Hematopoietic multipotent progenitor cell treated with erythropoietin and hydrocortisone succinate and interleukin-3 and kit ligand, for 4 days (in vitro differentiated cells): ENCODE measurements at places on chromosomes 2 and 18.

- DNase-seq: no peak
Observed at GRCh38 chr18:80167331-80167730, 58.3 kb downstream of the ADNP2 start.

DNA sequence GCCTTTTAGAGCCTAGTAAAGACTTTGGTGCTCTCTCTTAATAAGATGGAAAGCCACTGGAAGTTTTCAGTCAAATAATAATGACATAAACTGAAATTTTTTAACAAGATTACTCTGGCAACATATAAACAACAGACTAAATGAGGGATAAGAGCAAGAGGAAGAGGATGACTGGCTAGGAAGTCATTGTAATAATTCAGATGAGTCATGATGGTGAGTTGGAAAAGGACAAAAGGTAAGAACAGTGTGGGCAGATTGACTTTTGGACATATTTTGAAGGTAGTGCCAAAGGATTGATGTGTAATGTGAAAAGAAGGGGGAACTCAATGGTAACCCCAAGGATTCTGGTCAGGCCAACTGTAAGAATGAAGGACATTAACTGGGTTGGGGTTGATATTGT is 310.3 kb downstream of the NOL4 start:
- no peak for DNase-seq

DNA sequence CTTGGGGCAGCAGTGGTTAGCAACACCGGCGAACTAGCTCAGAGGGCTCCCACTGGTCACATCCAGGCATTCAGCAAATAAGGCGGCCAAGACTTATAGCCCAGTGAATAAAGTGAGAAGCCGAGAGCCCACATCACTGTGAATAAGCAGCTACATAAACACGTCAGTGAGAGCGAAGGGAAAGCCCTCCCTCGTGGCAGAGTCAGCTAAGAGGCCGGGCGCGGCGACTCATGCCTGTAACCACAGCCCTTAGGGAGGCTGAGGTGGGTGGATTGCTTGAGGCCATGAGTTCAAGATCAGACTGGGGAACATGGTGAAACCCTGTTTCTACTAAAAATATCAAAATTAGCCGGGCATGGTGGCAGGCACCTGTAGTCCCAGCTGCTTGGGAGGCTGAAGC is 5.2 kb downstream of the D2HGDH start:
- peak; percentile 27 for DNase-seq

DNA sequence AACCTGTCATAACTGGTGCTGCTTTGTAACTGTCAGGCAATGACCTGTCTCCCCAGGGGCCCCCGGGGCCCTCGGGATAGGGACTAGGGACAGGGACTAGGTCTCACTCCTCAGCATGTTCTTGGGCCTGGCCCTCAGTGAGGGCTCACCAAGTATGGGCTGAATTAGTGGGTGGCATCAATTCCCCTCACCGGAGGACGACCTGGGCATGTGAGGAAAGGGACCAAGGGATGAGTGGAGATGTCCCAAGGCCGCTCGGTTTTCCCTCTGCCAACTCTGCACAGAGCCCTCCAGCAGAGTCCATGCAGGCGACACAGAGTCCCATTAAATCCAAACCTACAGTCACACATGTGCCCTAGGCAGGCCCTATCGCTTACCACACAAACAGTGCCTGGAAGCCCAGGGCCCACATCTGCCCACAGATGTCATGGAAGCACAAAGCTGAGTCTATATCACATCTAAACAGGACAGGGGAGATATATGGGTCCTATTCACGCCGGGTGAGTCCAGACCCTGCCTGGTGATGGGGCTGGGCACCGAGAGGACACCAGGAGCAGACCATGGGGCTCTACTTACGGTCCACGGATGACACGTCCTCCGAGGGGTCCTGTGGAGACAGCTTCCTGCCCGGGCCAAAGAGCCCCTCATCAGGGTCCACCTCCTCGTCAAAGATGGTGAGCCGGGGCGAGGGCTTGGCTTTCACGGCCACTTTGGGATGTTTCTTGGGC is 26.6 kb downstream of the HS1BP3 start:
- DNase-seq: no peak

- no peak for DNase-seq
Observed at GRCh38 chr18:23301972-23302371, 151.1 kb upstream of the RIOK3 start.

- DNase-seq: no peak
Observed at GRCh38 chr2:192216336-192216735, 21.6 kb upstream of the TMEFF2 start.

GRCh38 chr2:26162963-26163362 is 9.9 kb upstream of the GAREM2 start:
- no peak for DNase-seq

DNA sequence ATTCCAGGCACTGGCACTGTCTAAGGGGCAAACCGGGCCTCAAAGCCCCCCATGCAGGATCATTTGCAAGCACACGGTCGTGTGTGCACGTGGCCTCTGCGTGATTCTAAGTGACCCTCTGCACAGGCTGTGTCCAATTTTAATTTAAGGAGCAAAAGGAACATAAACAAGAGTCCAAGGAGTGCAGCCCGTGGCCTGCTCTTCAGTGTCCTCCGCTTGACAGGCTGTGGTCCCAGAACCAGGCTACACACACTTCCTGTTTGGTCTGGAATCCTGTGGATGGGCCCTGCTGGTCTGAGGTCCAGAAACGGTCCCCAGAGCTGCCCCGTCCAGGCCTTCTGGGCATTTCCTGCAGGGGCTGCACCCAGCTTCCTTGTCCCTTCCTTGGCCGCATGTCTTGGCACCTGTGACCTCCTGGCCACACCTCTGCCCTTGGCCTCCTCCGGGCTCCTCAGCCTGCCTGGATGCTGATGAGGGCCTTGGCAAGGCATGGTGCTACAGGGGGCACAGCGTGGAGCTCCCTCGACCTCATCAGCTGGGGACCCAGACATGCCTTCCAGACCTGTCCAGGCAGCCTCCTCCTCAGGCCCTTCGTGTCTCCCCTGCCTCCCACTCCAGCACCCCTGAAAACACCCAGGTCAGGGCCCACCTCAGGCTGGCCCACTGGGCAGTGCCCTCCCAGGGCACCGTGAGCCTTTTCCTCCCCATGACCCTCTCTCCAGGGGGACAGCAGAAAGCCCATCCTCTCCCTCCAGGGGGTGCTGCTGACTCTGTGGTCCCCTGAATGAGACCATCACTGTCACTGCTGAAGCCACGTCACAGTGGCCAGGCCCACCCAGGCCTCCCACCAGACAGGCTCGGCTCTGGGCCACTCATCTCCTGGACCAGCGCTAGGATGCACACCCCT is 136.4 kb upstream of the GPC1 start:
- DNase-seq: no peak

DNA sequence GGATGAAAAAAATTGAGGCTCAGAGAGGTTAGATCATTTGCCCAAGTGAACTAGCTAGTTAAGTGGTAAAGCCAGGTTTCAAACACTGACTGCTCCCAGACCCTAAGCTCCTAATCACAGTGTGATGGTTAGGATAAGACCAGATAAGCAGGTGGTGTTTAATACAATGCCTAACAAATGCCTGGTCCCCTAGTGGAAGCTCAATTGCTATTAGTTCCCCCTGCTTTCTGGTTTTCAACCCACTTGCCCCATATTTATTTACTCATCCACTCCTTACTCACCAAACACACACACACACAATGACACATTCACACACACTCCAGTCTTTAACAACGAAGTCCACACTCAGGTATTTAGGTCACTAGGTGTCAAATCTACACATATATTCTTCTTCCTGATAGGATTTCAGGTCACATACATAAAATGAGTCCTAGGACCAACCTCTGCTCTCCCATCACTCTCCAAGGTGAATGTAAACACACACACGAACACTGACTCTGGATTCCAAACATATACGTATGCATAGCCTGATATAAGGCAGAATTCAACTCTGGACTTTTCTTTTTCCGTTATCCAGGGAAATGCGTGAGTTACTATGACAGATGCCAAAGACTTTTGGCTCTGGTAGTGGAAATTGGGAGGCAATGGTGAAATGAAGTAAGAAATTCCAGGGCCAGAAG is 73.6 kb upstream of the TSPYL6 start:
- peak; percentile 12 for DNase-seq

DNA sequence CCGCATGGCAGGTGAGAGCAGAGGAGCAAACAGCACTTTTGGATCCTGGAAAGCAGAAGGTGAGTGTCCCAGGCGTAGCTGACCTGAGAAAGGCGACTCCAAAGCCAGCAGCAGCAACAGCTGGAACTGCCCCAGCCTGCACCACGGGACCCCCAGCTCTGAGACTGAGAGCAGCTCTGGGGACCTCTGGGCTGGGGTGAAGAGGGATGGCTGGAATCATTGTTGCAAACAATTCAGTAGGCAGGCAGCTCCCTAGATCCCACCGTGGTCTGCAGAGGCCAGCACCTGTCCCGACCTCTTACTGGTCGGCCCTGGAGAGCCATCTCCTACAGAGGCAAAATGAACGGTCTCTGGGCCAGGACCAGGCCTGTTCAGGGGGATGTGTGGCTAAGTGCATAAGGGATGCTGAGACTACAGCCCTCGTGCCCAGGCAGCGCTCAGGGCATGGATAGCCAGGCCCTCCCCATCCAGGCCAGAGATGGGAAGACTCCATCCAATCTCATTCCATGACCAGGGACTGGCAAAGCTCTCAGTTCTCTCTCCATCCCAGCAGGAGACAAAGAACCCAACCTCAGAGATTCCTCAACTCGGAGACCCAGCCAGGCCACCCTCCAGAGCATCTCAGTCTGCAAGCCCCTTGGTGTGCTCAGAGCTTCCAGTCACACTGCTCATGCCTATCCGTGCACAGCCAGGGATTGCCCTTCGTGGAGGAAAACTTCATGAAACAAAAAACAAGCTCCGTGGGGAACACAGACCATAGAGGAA is 38.2 kb upstream of the ALPP start:
- DNase-seq: no peak

GRCh38 chr2:160057356-160057755 is 5.1 kb downstream of the PLA2R1 start:
- no peak for DNase-seq

- no peak for DNase-seq
Observed at GRCh38 chr2:61970807-61971556, 65.5 kb downstream of the COMMD1 start.

DNA sequence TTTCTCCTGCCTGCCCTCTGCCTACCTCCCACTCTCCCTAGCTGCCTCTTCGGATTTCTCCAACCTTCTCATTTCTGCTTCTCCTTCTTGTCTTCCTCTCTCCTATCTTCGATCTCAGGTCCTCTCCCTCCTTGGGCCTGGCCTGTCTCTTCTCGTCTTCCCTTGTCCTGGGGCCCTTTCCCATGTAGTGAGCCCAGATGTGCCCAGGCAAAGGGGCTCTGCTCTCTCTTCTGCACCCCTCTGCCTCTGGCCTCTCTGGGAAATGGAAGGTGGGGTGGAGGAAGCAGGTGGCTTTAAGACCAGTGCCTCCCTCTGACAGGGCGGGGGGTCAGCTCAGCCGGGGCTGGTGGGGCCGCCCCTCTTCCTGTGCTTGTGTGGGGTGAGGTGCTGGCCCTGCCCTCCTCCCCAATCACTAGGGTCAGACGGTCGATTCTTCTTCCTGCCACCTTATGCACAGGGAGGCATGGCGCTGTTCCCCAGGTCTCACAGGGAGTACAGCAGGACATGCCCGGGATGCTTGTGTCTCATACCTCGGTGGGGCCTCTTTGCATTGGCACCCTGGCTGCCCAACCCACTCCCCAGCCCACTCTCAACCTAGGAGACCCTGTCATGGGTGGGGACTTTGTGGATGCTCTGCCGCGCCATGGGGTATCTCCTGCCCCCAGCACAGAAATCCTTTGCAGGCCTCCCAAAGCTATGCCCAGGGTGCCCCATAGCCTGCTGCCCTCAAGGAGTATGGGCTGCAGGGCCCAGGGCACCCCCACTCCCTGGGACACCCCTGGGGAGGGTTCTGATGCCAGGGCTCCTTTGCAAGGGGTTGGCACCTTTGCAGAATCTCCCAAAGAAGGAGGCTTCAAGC is 213.8 kb upstream of the HAAO start:
- peak; percentile 68 for DNase-seq

GRCh38 chr2:121707920-121708361 is 28.7 kb downstream of the NIFK start:
- DNase-seq: no peak

DNA sequence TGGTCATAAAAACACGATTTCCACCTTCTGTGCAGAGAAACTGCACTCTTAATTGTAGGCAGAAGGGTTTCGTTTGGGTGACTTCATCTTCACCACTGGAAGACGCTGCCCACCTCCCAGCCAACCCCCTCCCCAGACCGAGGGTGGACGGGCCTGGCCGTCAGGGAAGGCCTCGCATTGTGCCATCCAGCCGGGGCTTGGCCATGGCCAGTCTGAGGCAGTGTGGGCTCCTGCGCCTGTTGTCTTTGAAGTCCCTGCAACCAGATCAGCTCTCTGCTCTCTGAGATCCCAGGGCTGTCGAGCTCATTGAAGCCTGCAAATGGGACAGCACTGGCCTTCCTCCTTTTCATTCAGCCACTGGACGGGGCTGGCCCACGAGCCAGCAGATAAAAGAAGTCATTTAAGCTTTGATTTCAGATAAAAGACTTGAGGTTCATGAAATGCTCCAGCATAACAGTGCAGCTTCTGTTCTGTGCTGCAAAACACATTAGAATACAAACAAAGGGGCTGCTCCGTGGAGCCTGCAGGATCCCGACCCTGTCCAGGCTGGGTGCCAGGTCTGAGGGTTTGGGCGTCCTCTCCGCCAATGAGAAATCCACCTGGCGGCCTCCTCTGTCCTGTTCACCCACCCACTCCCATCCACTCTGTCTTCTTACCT is 253.5 kb downstream of the LDLRAD4 start:
- no peak for DNase-seq

GRCh38 chr2:4340536-4340935 is 637.2 kb downstream of the DCDC2C start:
- DNase-seq: no peak

GRCh38 chr2:220219371-220219770 is 591.9 kb downstream of the SLC4A3 start:
- DNase-seq: no peak

GRCh38 chr2:100235581-100235980 is 86.7 kb downstream of the LONRF2 start:
- no peak for DNase-seq

- no peak for DNase-seq
Observed at GRCh38 chr2:130870161-130870485, 33.4 kb downstream of the ARHGEF4 start.

DNA sequence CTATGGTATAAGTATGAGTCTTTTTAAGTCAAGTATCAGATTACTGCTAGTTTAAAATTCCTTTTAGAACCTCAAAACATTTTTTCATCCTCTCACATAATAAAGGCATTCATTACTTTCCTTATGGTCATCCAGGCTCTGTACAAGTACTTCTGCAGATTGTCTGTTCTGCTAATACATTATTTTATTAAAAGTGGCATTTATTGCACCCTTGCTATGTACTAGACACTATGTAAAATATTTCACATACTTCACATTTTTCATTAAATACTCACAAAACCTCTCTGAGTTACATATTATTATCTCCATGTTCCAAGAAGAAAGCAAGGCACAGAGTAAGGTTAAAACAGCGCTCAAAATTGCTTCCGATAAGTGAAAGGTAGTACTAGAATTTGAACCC is 84.1 kb downstream of the RAPH1 start:
- DNase-seq: no peak
